ENCODE measurements at places on chromosomes 7 and 10.

- peak; percentile 1 for DNase-seq
Measured at GRCh38 chr10:72875250-72876055, 18.1 kb upstream of the OIT3 start.

DNA sequence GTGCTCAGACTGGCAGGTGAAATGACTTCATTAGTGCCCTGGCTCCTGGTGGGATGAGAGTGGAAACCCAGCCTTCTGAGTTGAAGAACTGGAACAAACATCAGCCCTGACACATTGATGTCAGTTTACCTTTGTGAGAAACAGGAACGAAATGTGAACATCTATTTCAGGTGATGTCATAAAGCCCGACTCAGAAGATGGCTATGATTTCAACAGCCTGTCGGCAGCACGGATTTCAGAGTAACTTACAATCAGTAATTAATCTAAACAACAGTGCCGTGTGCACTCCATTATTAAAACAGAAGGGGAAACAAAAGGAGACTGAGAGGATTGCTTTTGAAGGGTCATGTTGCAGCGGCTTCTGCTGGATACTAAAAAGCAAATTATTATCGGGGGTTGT, 243.2 kb downstream of the FRMD4A start:
- DNase-seq, result no peak

DNA sequence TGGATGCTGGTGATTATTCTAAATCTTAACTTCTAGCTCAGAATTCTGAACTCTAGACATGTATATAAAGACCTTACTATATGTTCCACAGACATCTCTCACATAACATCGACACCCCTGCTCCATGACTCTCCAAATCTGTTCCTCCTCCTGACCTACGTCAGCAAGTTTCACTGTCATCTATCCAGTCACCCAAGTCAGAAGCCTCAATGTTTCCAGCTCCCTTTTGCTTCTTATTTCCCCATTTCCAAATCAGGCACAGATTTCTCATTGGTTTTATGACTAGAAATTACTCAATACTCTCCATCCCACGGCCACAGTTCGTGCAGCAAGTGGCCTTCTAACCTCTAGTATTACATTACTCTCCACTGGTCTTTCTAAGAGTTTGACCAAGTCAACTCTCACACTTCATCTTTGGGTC, 28.5 kb downstream of the EPC1 start:
- no peak for DNase-seq

DNA sequence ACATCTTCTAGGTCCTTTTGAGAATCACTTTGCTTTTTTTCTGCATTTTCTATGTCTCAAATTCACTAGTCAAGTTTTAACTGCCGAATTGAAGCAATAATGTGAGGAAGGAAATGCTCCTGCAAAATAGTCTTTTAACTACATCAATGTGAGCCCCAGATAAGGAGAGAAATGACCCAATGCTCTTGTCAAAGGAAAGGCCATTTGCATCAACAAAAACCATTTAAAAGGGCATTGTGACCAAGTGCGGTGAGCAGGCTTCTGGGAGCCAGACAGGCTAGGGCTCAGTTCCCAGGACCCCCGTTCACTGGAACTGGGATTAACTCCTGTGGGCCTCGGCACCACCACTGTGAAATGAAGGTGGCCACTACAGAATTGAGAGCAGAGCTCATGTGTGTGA, 127.9 kb upstream of the EEPD1 start:
- no peak for DNase-seq
